ENCODE measurements at places on chromosomes 16 and 17.
A peak's percentile ranks its signal among the peaks of the same experiment; 100 is the strongest.

- H3K36me3 ChIP-seq, result peaks cover 31% of the 10 kb centered on the region
- H3K27ac ChIP-seq, result peak within 1 kb of the TSS; percentile 88
- peak; percentile 99 for DNase-seq
Observed at GRCh38 chr16:69754469-69755310, at the start of gene NOB1. Gene NOB1, minus strand, starts transcription at chr16:69754926. Its CDS starts 16 bp downstream, at chr16:69754910.

- peaks cover 3% of the 10 kb centered on the region for H3K27me3 ChIP-seq
- H3K27ac ChIP-seq, result no peak overlapping the region
- H3K4me3 ChIP-seq, result no peak overlapping the region
- no peaks in the 10 kb centered on the region for H3K36me3 ChIP-seq
- peaks cover 11% of the 10 kb centered on the region for H3K4me1 ChIP-seq
- no peak for DNase-seq
Observed at GRCh38 chr16:50670476-50670875, 10.6 kb downstream of the SNX20 start.

- DNase-seq, result no peak
- H3K27me3 ChIP-seq, result no peaks in the 10 kb centered on the region
- no peak overlapping the region for H3K27ac ChIP-seq
- no peaks in the 10 kb centered on the region for H3K36me3 ChIP-seq
- no peak overlapping the region for H3K4me3 ChIP-seq
- no peaks in the 10 kb centered on the region for H3K4me1 ChIP-seq
Observed at GRCh38 chr16:10253409-10253808, 71.2 kb upstream of the GRIN2A start.

DNA sequence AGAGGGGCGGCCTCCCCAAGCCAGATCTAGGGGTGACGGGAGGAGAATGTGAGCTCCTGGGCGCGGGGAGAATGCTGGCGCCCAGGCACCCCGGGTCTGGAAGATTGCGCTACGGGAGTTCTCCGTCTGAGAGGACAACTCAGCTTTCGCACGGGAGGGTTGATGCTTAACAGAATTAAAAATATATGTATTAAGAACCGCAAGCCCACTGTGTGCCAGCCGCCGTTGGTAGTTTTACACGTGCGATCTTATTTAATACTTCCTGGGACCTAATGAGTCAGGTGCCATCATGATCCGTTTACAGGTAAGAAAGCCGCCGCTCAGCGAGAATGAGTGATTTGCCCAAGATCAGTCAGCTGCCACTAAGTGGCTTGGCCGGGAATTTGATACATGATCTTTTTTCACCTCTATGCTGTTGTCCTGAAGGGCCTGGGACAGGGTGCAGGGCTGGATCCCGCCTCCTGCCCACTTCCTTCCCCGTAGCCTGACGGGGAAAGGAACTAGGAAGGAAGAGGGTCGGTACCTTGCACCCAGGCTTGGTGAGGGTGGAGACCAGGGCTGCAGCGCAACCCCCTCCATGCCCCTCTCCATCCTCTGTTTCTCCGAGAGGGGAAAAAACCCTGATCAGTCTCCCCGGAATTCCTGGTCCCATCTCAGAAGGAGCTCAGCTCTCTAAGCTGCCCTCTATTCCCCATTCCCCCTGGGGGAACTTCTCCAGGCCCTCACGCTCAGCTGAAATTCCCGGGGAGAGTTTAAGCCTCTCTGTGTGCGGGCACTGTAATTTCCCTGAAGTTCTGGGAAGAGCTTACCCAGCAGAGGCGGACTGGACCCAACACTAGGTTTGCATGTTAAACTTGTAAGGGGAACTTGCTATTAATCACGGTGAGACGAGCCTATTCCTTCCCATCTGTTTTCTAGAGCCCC lies 983 bp downstream of the VAT1L start:
- no peak overlapping the region for H3K27ac ChIP-seq
- no peaks in the 10 kb centered on the region for H3K4me1 ChIP-seq
- no peaks in the 10 kb centered on the region for H3K36me3 ChIP-seq
- H3K4me3 ChIP-seq, result peak overlapping the region; percentile 56
- DNase-seq, result no peak
- H3K27me3 ChIP-seq, result peaks cover 66% of the 10 kb centered on the region

DNA sequence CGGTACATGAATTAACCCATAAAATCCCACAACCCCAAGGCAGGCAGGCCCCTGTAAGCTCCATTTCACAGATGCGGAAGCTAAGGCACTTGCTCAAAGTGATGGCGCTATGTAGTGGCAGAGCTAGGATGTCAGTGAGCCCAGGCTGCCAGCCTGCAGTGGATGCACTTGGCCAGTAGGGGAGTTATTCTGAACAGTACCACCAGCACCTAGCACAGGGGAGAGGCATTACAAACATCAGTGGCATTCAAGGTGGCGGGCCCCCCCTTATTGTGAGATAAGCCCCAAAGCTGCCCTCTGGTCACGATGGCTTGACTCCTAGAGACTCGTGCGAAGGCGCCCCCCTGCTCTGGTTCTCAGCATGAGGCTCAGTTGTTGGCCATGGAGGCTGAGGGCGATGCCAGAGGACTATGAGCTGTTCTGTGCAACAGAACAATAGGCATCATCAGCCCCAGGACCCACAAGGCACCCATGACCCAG lies 33.8 kb downstream of the GTF3C1 start:
- H3K4me3 ChIP-seq, result no peak overlapping the region
- peak overlapping the region; percentile 91 for H3K27ac ChIP-seq
- no peak for DNase-seq

DNA sequence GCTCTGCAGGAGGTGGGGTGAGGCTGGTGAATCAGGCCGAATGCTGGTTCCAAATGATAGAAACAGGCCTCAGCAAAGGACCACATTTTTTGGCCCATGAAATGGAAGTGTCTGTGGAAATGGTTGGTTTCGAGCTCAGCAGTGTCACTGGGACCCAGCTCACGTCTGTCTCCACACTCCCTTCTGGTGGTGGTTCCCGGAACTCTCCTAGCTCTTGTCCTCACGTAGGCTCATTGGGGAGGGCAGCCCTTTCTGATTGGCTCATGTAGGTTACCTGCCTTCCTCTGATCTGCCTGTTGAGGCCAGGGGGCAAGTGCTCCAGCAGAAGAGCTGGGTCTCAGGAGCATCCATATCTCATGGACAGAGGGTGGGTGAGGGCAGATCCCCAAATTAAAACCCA lies 4.0 kb downstream of the ALG1 start:
- no peak for DNase-seq
- no peak overlapping the region for H3K27ac ChIP-seq
- no peak overlapping the region for H3K4me3 ChIP-seq
- H3K36me3 ChIP-seq, result no peaks in the 10 kb centered on the region
- peaks cover 10% of the 10 kb centered on the region for H3K4me1 ChIP-seq

- no peaks in the 10 kb centered on the region for H3K4me1 ChIP-seq
- no peak overlapping the region for H3K27ac ChIP-seq
- no peaks in the 10 kb centered on the region for H3K27me3 ChIP-seq
- peak overlapping the region; percentile 25 for H3K4me3 ChIP-seq
- peaks cover under 1% of the 10 kb centered on the region for H3K36me3 ChIP-seq
Observed at GRCh38 chr16:80996688-80997138, 10.0 kb downstream of the CMC2 start.

DNA sequence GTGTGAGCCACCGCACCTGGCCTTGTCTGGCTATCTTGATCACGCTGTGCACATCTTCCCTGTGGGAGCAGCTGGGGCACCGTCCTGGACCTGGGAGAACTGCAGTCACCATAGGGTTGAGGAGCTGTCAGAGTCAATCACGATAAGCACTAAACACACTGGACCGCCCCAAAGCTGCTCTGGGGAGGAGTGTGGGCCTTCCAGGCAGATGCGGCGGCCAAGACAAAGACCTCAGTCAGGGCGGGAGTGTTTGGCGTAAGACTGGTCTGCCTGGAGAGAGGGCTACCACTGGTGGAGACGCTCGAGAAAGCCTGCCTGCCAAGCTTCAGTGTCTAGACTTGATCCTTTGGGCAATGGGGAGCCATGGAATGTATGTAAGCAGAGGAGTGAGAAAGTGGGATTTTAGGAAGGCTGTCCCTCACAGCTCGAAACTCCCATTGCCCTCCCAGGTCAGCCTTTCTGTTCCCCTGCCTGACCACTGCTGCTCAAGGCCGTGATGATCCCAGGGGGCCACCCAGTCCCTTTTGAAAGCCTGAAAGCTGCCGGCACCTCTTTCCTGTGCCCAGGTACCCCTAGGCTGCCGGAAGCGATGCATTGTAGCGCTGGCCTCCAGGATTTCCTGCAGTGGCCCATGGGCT lies 29.3 kb upstream of the CIBAR2 start:
- DNase-seq, result no peak
- peaks cover 25% of the 10 kb centered on the region for H3K4me1 ChIP-seq
